Substantia nigra (tissue), 51 donors: ENCODE measurements at places on chromosomes 6 and 20.

- no peak for DNase-seq
Observed at GRCh38 chr6:747921-748320, 55.0 kb upstream of the EXOC2 start.

GRCh38 chr20:44309763-44310663 lies 989 bp downstream of the FITM2 start:
- DNase-seq: no peak

GRCh38 chr6:32785781-32786533 lies 22.6 kb upstream of the HLA-DQB2 start:
- DNase-seq: no peak

DNA sequence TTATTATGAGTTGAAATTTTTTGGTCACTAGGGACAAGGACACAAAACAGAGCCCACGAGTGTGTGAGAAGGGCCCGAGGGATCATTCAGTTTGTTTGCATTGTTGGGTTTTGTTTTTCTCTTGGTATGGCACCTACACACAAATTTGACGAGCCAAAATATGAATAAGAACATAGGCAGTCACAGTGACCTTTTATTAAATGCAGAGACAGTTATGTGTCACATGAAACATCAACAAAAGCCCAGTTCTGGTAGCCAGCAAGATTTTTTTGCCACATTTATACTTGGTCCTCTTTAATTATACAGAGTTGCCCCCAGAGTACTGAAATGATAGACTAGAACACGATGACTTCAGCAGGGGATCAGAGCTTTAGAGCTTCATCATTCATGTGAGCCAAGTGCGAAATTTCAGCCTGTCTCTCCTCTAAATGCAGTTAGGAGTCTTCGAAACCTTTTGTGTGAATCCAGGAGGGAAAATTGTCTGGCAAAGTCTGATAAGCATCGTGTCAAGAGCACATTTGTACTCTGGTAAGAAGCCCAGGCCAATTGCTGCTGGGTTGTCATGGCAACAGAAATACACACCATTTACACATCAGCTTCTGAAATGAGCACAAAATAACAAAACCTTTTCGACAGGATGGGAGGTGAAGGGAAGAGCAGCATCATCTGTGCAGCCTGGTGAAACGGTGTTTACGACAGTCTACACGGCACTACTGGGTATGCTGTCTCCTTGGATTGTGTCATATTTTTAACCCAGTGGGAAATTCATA lies 79.2 kb upstream of the RIPOR2 start:
- DNase-seq: no peak

DNA sequence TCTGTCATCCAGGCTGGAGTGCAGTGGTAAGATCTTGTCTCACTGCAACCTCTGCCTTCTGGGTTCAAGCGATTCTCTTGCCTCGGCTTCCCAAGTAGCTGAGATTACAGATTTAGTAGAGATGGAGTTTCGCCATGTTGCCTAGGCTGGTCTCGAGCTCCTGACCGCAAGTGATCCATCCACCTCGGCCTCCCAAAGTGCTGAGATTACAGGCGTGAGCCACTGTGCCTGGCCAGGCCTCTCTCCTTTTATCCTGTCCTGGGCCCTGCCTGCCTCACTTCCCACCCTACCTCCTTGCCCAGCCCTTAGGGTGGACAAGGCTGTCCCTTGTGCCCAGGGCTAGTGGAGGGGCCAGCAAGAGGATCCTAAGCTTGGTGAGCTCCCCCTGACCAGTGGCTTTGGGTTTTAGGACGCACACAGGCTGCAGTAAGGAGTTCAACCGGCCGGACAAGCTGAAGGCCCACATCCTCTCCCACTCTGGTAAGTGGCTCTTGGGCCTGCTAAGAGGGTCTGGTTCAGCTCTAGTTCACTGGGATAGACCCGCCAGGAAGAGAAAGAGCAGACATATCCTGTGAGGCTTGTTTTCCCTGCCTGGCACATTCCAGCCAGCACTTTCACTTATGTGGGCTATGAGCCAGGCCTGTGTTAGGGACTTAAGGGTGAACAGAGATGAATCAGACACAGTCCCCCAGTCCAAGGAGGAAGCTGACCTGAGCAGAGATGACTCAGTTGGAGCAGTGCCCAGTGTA lies 21.9 kb upstream of the CHMP4B start:
- DNase-seq: no peak

DNA sequence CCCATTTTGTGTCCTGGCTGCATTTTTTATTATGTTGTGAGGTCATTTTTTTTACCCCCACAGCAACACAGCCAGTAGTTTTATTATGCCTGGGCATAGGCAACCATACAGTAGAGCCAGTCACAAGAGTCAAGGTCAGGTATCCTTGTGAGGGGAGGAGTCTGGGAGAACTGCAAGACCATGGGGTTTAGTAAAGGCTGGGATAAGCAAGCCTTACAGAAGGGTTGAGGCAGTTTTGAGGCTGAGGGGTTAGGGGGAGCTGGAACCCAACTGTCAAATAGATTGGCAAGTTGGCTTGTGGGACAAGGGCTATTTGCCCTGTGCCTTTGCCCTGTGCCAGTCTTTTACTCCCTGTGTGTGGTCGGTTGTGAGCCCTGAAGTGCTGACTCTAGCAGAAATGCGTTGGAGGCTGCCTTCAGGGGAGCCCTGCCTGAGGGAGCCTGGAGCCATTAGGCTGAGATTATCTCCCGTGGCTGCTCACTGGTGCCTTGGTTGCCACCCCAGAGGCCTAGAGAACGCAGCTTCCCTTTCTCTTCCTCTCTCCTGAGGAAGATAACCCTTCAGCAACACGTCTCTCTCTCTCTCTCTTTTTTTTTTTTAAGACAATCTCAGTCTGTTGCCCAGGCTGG lies 31.1 kb downstream of the RALY start:
- DNase-seq: no peak

DNA sequence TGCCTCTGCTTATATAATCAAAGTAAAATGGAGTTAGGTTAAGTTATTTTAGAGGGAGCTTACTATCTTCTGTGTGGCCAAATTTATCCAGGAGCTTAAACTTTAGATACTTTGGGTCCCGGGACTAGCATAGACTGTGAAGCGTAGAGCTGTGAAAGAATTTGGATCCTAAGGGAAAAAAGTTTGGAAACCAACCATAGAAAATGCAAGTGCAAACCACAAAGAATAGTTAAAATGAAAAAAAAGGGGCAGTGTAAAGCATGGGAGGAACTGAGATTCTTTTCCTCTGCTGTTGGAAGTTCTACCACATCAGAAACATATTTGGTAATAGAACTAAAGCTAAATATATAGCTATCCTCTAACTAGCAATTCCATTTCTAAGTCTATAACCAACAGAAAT lies 232.2 kb upstream of the FLRT3 start:
- no peak for DNase-seq

- no peak for DNase-seq
Observed at GRCh38 chr6:102333736-102334135, 940.2 kb downstream of the GRIK2 start.

DNA sequence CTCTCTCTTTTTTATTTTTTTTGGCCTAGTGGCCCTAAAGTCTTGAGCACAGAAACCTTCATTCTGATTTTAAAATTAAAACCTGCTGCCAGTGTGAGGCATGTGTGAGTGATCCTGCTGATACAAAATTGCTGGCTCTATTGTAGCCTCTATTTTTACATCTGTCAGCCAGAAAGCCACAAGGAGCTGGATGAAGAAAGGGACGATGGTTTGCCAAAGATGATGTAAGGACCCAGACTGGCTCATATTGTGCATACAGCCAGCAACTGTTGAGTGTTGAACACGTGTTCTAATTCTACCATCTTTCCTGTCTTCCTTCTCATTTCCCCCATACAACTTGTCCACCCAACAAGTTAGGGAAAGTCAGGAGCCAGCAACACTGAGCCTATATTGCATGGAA lies 40.8 kb upstream of the ATXN1 start:
- peak; percentile 10 for DNase-seq

DNA sequence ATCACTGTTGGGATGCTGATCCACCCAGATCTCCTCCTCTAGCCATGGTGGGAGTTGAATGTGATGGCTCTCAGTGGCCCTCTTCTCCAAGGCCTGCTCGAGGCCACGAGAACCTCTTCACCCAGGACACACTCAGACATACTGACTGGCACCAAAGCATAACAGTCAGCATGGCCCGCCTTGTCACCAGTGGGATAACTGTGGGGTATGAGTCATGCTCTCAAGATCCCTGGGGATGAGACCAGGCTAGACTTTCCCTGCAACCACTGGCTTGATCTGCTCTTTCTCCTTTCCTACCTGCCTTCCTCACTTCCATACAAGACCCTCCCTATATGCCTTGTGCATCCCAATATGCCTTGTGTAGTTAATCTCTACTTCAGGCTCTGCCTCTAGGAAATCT lies 66.8 kb downstream of the RIN2 start:
- no peak for DNase-seq

- DNase-seq: no peak
Observed at GRCh38 chr6:150631283-150631983, 31.7 kb downstream of the PLEKHG1 start.

- DNase-seq: no peak
Observed at GRCh38 chr6:159665868-159666635, 27.0 kb downstream of the SOD2 start.

GRCh38 chr6:143271024-143271423 lies 179.5 kb downstream of the ADAT2 start:
- DNase-seq: no peak

- no peak for DNase-seq
Observed at GRCh38 chr6:163643866-163644265, 229.3 kb downstream of the QKI start.

- DNase-seq: no peak
Observed at GRCh38 chr20:43372051-43372450, 85.6 kb upstream of the SRSF6 start.

- DNase-seq: no peak
Observed at GRCh38 chr6:166167258-166167731, 356 bp downstream of the TBXT start.

GRCh38 chr6:80465513-80465912 lies 359.0 kb downstream of the BCKDHB start:
- no peak for DNase-seq

DNA sequence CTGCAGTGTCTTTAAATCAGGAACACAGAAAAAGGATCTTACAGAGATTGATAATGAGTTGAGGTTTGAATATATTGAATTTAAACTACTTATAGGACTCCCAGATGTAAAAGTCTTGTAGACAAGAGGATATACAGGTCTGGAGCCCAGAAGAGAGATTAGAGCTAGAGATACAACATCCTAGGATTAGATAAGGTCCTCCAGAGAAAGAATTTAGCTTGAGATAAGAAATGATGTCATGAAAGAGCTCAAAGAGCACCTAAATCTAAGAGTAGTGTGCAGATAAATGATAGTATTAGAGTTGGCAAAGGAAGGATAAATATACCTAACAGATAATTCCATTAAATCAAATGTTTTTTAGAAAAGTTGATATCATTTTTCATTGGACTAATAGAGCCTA lies 23.9 kb downstream of the EPM2A start:
- DNase-seq: no peak

DNA sequence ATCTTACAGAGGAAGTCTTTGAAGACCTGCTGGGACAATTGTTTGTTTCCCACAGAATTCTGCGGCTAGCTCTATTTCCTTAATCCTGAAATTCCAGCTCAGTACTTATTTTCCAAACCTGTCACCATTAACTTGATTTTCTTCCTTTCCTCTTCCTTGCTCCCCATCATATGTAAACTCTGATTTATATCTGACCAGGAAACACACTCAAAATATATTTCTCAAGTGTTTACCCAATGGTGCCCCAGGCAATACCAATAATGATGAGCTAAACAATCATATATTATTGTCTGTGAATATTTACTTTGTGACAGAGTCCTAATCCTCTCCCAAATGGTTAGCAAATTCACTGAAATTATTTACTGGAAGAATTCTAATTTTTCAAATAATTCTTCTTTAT lies 597.3 kb downstream of the PKHD1 start:
- DNase-seq: no peak

DNA sequence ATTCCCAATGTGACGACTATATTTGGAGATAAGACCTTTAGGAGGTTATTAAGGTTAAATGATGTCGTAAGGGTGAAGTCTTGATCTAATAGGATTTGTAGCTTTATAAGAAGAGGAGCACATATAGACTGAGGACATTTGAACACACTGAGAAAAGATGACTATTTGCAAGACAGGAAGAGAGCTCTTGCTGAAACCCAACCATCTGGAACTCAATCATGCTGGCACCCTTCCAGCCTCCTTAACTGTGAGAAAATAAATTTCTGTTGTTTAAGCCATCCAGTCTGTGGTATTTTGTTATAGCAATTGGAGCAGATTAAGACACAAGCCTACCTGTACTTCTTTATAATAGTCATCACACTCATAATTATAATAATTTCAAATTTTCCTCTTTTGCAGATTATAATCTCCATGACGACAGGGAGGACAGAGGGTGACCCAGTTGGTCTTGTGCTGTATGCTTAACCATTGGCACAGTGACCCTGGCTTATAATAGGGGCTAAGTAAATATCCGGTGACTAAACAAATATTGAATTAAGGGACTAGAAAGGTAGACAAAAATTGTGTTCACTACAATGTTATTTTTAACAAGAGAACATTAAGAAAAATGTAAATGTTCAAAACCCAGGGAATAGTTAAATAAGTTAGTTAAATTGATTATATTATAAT lies 206.4 kb upstream of the HDDC2 start:
- DNase-seq: no peak

- DNase-seq: no peak
Observed at GRCh38 chr6:35808688-35809087, 3.5 kb downstream of the LHFPL5 start.
